HuH-7.5 (cell line): ENCODE measurements at places on chromosomes 4 and X.

- DNase-seq = no peak
Measured at GRCh38 chr4:7828011-7828720, 111.5 kb downstream of the AFAP1 start.

DNA sequence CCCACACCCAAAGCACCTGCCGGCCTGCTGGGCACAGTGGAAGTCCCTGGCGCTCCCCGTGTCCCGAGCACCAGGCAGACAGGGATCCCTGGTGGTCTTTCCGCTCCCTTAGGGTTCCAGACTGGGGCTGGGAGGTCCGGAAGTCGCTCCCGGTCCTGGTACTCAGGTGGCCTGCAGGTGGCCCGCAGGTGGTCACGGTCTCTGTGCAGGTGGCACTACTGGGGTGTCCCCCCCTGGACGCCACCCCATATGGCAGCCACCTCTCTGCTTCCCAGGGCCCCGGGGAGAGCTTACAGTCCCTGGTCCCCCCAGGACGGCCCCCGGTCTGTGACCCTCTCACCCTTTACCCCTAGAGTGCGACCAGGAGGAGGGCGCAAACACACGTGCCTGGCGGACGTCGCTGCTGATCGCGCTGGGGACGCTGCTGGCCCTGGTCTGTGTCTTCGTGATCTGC is 13.6 kb downstream of the SLC25A6 start:
- no peak for DNase-seq

DNA sequence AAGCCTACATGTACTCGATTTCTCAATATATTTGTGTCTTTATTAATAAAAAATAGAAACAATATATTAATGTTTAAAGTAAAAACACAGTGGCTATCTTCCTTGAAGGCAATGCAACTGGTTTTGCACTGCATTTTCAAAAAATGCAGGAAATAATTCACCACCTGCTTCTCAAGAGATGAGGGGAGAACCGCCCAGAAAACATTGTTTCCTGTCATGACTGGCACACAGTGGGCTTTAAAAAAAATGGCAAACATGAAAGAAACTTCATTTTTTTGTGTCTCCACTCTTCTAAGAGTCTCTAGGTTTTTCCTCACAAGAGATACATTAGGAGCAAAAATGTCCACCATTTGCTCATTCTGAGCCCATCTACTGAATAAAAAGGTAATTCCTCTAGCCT is 50.8 kb upstream of the C4orf50 start:
- DNase-seq = no peak

DNA sequence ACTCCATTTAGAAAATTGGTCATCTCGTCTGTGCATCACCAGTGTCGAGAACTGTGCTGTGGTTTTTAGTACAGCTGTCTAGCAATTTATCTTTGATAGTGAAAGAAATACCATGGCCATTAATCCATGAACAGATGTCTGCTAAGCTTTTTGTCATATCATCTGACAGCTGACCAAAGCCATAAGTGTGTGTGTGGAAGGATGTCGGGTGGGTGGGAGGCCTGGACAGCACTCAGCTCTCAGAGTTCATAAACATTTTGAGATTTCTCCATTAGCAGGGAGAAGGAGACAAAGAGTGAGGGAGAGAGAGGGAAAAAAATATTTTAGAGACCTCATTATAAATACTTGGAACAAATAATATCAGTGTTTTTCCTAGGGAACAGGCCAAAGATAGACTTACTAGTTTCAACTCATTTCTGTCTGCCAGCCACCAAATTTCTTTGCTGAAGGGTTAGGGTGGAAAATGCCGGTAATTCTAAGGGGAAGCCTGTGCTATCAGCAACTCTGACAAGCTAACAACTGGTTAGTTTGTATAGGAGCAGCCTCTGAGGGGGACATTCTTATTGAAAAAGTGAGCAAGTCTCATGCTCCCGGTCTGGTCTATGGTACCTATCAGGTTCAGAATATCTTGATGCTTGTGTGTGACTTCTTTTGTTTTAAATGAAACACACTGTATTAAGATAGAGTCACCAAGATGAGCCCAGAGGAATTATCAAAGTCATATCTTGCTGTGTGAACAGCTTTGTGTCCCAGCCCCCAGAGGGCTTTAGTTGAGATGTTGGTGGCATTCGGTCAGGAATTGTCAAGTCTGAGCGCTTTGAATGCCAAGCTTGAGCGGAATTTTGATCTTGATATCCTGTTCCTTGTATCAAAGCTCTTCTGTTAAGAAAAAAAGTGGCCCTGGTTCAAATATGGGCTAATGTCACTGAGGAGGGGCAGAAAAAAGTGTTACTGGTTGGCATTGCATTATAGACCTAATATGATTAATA is 41.9 kb upstream of the PDLIM3 start:
- no peak for DNase-seq
